ENCODE measurements at places on chromosomes 3 and 15. TPM values are rescaled to one million over a fixed set of nuclear protein-coding genes. Genes with fewer than 3 reads are reported as not detected.

The KCNMB2 gene
- not detected for total RNA-seq

The NAALADL2 gene
- 1.5 TPM for total RNA-seq

The NR2F2 gene
- 16.2 TPM for total RNA-seq

The VPS18 gene
- total RNA-seq = 39.7 TPM

The CNTN6 gene
- not detected for total RNA-seq

The C3orf70 gene
- 2.1 TPM for total RNA-seq

The SRPRB gene
- 107 TPM for total RNA-seq

The TICRR gene
- total RNA-seq = 6.4 TPM

The GPR160 gene
- 2.7 TPM for total RNA-seq

The ZNF619 gene
- 4.9 TPM for total RNA-seq

The ITGA11 gene
- 1.9 TPM for total RNA-seq

The ZSCAN2 gene
- total RNA-seq = 17.5 TPM

The CDHR4 gene
- total RNA-seq = not detected

The SCN5A gene
- 1.7 TPM for total RNA-seq

The KCNMB3 gene
- total RNA-seq = 3.5 TPM

The CTSH gene
- 58.4 TPM for total RNA-seq

The AADAC gene
- 2.3 TPM for total RNA-seq

The PLSCR5 gene
- not detected for total RNA-seq

The GRM2 gene
- not detected for total RNA-seq

The TTLL13 gene
- not detected for total RNA-seq

The AHSG gene
- not detected for total RNA-seq

The ISG20 gene
- 7.7 TPM for total RNA-seq

The HYAL1 gene
- 0.72 TPM for total RNA-seq

The RHOV gene
- 1.4 TPM for total RNA-seq

The DPPA2 gene
- not detected for total RNA-seq

The IQCF5 gene
- total RNA-seq = not detected

The SNX22 gene
- total RNA-seq = 0.78 TPM

The PLA2G4D gene
- not detected for total RNA-seq

The CCDC71 gene
- total RNA-seq = 18.8 TPM

The PATL2 gene
- total RNA-seq = not detected

The RBP2 gene
- not detected for total RNA-seq
